ENCODE measurements at places on chromosomes 12 and 14.

DNA sequence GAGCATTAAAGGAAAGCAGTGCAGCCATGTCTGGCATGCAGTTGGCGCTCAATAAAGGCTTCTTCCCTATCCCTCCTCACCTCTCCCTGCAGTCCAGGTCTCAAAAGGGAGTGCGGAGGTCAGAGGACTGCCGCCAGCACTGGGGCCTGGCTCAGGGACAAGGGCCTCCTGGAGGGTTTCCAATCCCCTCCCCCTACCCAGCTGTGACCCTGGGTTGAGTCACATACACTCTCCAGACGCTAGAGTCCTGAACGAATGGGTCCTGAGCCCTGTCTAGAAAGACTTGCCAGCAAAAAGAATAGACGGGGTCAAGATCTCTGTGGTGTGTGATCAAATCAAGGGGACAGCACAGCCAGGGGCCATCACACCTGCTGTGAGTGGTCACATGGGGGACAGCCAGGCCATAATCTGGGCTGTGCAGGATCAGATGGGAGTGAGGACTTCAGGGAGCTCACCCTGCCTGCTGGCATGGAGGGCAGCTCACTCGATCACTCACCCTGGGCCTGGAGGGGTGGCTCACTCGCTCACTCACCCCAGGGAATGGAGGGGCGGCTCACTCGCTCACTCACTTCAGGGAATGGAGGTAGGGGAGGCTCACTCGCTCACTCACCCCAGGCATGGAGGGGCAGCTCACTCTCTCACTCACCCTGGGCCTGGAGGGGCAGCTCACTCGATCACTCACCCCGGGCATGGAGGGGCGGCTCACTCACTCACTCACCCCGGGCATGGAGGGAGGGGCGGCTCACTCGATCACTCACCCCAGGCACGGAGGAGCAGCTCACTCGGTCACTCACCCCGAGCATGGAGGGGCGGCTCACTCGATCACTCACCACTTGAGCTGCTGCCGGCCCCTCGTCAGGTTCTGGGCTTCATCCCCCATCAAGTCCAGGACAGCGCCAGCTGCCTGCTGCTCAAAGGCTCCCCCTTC, 12.8 kb downstream of the CFAP73 start:
- no peak for DNase-seq

DNA sequence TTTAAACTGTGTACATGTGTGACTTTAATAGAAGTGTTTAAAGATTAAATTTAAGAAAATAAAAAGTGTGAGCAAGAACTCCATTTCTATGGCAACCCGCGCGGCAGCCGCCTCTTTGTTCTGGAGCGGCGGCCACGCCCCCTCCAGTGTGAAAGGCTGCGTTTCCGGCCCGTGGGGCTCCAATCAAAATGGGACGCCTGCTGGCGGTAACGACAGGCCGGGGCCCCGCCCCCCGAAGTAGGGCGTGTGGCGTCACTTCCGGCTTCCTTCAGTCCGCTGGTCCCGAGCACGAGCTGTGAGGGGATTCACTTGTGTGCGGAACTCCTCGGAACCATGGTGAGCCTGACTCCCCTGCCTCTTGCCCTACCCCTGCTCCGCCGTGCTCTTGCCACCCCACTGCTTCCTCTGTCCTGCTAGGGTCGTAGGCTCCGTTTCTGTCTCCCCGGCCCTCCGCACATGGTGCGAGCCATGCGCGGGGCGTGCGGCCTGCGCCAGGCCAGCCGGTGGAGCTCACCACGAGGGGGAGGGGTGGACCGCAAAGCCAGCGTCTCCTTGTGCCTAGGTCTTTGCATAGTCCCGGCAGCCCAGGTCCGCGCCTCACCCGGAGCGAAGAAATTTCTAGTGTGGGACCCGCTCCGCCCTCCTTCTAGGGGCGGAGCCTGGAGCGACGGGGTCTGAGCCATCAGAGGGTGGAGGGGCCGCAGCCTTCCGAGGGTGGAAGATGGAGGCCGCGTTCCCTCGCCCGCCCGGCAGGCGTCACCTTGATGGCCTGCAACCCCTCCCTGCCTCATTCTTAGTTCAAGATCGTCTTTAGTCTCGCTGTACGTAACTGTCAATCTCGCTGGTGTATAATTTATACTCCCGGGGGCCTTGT, at the start of gene CCT2:
Gene CCT2 (plus strand): TSS at position 271 of the 874 bp plus-strand sequence. CDS start 63 bp downstream, at position 334.
- DNase-seq, result peak; percentile 92

GRCh38 chr12:113056631-113057488, at the start of gene DTX1:
DTX1 (plus strand) TSS chr12:113056730; CDS start chr12:113058193, 1,463 bp downstream.
- peak; percentile 39 for DNase-seq

DNA sequence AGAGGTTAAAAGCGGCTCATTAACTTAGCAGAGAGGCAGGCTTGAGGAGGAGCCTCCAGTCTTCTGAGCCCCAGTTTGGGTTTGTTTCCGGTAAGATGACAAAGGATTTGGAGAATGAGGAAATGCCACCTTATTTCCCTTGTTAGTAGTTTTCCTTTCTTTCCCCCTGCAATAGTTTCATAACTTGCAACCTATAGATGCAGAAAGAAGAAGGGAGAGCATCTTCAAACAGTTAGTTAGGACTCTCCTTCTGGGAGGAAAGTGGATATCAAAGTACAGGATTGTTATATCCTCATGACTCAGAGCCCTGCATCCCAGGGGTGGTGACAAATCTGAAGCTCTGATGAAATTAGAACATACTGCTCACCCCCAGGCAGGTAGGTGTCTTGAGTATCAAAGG, 180.7 kb upstream of the SLC38A2 start:
- DNase-seq, result no peak

GRCh38 chr14:32576088-32576795, 247.1 kb downstream of the AKAP6 start:
- peak; percentile 6 for DNase-seq

GRCh38 chr14:98953551-98954348, 318.2 kb downstream of the BCL11B start:
- DNase-seq, result no peak

- no peak for DNase-seq
These were observed 23.4 kb downstream of the DLK1 start for GRCh38 chr14:100749967-100750597.

DNA sequence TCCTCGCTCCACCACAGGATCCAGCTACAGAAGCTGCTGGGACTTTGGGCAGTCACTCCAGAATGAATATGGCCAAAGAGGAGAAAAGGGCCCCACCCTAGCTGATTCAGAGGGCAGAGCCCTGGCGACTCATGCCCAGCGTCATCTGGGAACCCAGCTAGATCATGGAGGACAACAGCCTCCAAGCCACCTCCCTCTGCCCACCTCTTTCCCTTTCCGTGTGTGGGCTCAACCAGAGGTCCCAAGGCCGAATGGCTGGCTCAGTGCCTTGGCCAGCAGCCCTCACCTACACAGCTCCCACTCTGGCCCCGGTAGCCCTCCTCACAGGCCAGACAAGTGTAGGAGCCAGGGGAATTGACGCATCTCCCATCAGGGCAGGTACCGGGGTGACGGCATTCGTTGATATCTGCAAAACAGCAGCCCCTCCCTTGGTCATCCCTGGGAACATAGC, 17.4 kb downstream of the ISCA2 start:
- DNase-seq, result no peak

GRCh38 chr14:46368275-46368674, 283.3 kb downstream of the RPL10L start:
- no peak for DNase-seq

DNA sequence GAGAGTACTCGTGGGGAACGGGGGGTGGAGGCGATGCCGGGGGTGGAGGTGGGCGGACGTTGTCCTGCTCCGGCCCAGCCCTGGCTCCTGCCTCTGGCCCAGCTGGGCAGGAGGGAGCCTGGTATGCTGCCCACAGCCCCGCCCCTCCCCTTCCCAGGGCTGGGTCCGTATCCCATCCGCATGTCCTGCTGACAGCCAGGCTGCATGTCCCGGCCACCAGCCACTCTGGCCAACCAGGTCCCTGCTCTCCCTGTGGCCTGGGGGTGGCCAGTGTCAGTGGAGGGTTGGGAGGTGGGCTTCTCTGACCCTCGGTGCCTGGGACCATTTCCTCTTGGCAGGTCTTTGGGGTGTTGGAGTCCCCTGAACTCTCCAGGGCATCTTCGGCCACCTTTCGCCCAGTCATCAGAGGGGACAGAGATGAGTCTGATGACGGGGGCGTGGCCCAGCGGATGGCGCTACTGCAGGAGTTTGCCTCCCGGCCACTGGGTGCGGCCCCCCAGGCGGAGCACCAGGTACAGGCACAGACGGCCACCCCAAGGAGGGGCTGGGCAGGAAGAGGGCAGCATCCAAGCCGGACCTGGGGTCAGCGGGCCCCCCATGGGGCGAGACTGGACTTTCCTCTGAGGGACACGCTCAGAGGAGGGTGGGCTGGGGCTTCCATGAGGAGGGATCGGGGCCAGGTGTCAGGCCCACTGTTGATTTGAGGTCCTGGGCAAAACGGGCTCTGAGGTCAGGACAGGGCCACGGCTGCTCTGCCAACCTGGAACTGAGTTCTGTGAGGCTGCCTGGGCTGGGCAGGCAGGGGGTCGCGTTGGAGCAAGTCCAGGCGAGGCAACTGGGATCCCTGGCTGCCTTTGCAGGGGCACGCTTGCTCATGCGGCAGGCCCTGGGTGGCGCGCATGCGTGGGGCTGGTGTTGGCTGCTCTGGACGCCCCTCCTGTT, 20.2 kb downstream of the CEP170B start:
- DNase-seq, result no peak

- no peak for DNase-seq
These were observed 884.1 kb upstream of the MGAT4C start for GRCh38 chr12:87140262-87140661.

DNA sequence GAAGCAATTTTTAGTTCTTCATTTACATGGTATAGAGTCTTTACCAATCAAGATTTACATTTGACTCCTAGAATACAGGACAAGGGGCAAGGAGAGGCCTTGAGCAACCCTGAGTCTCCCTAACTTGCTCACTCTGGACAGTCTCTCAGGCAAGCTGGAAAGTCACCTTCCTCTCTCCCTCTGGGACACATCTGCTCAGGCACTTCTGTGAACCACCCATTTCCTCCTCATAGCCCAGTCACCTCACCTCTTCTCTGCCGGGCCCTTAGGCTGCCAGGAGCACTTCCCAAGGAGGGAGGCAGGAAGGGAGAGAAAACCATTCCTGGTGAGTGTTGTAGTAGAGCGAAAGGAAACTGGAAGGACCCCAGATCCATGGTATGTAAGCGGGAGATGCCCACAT, 202.8 kb downstream of the TTC7B start:
- DNase-seq, result no peak

GRCh38 chr14:91346838-91347173, 70.8 kb downstream of the CCDC88C start:
- no peak for DNase-seq

DNA sequence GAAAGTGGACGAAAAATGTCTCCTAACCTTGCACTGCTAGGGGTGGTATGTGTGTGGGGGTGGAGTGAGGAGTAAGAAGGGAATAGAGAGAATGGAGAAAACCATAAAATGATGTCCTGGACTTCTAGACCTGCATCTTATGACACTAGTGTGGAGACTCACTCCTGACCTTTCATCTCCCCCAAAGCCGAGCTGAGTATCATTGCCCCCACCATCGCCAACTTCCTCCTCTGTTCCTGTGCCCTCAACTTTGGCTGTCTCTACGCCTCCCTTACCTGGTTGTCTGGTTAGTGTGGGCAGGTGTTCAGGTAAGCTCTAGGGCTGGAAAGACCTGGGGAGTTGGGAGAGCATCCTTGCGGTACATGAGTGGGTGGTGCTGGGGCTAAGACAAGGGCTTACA, 4.5 kb upstream of the KLHL33 start:
- no peak for DNase-seq

GRCh38 chr12:105090361-105090760, 6.1 kb upstream of the ALDH1L2 start:
- no peak for DNase-seq

- no peak for DNase-seq
These were observed 784.1 kb upstream of the TBX3 start for GRCh38 chr12:115468087-115468510.

DNA sequence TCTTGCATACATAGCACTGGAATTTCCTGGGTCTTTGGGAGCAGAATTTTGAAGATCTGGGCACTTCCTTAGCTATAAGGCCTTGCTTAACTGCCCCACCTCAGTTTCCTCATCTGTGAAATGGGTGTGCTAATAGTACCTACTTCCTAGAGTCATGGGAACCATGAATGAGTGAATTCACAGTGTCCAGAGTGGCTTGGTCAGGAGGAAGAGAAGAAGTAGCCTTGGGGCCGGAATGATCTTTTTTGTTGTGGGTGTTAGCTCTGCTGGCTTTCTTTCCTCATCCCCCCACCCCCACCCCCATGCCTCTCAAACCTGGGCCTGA, 2.4 kb downstream of the SH2B3 start:
- DNase-seq, result no peak

GRCh38 chr14:96666088-96666487, 131.1 kb upstream of the VRK1 start:
- no peak for DNase-seq

DNA sequence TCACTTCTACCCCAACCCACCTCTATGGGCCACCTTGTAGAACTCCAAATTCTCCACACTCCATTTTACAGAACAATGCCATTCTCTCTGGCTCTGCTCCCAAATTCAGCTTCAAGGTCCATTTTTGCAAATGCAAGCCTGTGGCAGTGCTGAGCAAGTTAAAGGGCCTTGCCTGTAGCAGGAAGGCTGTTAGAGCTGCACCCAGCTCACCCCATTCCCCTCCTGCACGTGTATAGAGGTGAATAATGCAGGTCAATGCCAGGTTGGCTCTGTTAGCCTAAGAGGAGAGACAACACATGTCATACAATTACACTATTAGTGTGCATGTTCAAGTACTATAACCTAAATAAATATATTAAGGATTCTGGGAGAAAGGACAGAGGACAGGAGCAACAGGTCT, 120.4 kb downstream of the TBX5 start:
- DNase-seq, result no peak

DNA sequence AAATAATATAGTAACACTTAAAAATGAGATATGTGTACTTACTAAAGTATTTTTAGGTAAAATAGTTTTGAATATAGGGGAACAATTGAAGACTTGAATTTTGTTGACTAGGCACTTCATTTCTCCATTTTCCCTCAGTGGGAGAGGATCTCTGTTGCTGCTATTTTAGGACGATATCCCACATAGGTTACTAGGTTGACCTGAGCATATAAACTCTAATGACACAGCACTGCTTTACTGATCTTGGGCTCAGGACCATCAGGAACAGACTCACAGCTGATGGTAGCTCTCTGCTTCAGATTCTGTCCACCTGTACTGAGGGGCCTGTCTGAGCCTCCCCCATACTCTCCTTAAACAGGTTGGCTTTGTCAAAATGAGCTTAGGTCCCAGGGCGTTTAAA, 5.9 kb downstream of the NEDD1 start:
- no peak for DNase-seq

- no peak for DNase-seq
These were observed 22.2 kb downstream of the LLPH start for GRCh38 chr12:66108386-66108785.

GRCh38 chr14:91284146-91284790, 39.8 kb upstream of the GPR68 start:
- no peak for DNase-seq

DNA sequence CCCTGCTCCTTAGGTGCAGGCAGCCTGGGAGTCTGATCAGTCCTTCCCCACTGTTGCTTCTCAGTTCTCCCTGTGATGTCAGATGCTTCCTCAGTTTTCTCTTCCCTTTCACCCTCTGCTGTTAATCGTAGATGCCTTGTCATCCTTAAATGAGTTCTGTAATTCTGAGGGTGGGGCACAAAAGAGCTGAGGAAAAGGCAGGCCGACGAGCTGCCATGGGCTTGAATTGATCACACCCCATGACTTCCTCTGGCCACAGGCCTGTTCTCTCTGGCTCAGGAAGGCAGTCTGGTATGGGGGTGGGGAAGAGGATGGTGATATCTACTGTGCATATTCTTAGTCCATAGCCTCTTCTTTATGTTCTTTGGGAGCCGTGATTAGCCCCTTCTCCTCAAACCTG, 5.2 kb upstream of the AP1G2 start:
- no peak for DNase-seq
